Renal cortical epithelial cell (primary cell): ENCODE measurements at places on chromosomes 16 and 17.

GRCh38 chr17:18139498-18139897 is 30.9 kb downstream of the MYO15A start:
- no peak for DNase-seq

GRCh38 chr17:11921296-11921695 is 76.0 kb downstream of the ZNF18 start:
- no peak for DNase-seq

- no peak for DNase-seq
These were observed 4.5 kb upstream of the ACSF2 start for GRCh38 chr17:50421308-50422051.

- DNase-seq: no peak
These were observed 312.7 kb upstream of the KCNJ16 start for GRCh38 chr17:69762359-69762758.

DNA sequence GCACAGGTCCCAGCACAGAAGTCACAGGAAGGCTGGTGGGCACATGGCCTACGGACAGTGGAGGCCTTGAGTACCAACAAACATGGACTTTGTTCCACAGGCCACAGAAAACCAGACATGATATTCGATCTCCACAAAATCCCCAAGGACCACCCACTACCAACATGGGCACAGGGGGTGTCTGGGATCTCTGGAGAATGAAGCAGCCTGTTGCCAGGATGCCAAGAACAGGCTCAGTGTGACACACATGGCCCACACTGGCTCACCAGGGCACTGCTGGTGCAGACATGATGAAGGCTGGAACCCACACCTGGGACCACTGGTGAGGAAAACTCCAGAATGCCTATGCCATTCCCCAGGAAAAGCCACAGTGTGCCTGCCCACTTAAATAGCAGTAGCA is 120.2 kb downstream of the C16orf78 start:
- no peak for DNase-seq

DNA sequence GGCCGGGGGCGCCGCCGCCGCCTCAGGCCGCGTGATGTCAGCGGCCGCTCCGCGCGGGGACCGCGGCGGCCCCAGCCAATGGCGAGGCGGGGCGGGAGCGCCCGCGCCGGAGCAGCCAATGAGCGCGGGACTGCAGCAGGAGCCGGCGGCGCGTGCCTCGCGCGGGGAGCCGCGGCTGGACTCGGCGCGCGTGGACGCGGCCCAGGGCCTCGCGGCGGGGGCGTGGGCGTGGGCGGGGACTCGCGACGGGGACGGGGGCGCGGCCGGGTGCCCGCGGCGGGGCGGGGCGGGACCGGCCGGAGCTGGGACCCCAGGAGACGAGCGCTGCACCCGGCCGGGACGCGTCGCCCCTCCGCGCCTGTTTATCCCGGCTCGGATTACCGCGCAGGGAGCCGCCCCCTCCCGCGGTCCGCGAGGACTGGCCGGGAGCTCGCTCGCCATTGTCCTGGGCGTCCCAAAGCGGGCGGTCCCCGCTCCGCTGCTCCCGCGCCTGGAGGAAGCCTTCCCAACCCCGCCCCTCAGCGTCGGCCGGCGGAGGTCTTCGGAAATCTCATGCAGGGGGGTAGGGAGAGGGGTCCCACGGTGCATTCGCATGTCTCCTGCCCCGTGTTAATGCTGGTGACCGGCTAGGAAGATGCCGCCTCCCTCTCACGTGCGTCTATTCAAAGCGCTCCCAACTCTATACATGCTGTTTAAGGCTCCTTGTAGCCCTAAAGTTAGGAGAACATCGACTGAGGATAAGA is at the start of gene RNF157:
RNF157 (minus strand) TSS at position 33 of the 743 bp plus-strand sequence. CDS start 253 bp downstream, outside the sequence.
- DNase-seq: no peak

GRCh38 chr16:24493821-24494220 is 45.5 kb upstream of the RBBP6 start:
- DNase-seq: no peak

DNA sequence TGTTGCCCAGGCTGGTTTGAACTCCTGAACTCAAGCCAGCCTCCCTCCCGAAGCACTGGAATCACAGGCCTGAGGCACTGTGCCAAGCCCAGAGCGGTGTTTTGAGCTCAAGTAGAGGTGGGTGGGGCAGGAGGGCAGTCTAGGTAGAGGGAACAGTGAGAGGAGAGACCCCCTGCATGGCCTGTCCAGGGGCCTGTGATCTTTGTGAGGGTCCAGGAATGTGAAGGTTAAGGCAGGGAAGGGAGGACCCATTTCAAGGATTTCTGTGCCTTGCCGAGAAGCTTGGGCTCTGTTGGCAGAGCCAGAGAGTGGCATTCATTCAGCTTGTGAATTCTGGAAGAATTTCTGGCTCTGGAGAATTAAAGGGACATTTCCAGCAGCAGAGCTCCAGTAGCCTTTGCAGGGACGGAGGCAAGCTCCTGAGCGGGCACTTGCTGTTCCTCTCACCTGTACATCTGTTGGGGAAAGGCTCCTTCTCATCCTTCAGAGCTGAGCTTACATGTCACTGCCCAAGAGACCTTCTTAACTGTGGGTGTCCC is 2.7 kb downstream of the WWOX start:
- no peak for DNase-seq

DNA sequence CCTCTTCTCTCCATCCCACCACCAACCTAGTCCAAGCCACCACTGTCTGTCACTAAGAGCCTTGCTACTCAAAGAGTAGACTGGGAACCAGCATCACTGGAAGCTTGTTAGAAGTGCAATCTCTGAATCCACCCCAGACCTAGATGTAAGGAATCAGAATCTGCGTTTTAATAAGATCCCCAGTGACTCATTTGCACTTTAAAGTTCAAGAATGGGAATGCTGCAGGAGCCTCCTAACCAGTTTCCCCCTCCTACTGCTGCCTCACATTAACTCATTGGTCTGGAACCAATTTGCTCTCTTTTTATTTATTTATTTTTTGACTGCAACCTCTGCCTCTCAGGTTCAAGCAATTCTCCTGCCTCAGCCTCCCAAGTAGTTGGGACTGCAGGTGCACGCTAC is 19.8 kb upstream of the LYRM9 start:
- peak; percentile 82 for DNase-seq

- peak; percentile 47 for DNase-seq
These were observed 699 bp downstream of the FAM222B start for GRCh38 chr17:28841901-28842281.

DNA sequence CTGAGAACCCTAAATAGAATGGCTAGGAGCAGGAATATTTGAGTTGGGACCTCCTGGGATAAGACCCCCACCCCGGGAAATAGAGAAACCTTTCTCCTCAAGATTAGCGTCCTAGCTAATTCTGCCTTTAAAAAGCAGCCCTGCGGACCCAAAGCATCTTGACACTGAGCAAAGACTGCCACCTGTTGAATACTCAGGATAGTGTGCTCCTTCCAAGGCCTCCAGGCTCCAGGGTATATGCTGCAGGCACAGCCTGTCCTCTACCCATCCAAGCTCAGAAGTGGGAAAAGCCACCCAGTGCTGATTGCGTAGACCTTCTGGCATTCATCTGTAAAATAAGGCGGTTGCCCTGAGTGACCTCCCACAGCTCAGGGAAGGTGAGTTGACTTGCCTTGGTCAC is 456.2 kb upstream of the DYNLRB2 start:
- DNase-seq: peak; percentile 68

DNA sequence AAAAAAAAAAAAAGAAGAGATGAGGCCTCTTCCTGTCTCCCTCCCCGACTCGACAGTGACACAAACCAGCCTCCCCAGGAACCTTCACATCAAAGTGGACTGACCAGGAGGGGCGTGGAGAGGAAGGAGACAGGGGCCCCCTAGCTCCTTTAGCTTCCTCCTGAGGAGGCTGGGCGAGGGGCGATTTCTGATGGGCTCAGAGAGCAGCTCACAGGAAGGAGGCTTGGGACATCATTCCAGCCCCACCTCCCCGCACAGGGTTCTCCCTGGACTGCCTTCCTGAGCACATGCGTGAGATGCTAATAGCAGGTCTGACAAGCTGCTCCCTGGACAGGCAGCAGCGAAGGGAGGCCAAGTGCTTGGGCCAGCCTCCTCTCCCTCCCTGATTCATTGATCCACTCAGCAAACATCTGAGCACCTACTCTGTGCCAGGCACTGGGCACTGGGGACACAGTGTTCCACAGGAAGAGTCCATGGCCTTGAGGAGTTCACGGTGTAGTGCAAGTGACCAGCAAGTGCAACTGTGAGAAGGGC is 14.4 kb upstream of the DOK4 start:
- DNase-seq: no peak

DNA sequence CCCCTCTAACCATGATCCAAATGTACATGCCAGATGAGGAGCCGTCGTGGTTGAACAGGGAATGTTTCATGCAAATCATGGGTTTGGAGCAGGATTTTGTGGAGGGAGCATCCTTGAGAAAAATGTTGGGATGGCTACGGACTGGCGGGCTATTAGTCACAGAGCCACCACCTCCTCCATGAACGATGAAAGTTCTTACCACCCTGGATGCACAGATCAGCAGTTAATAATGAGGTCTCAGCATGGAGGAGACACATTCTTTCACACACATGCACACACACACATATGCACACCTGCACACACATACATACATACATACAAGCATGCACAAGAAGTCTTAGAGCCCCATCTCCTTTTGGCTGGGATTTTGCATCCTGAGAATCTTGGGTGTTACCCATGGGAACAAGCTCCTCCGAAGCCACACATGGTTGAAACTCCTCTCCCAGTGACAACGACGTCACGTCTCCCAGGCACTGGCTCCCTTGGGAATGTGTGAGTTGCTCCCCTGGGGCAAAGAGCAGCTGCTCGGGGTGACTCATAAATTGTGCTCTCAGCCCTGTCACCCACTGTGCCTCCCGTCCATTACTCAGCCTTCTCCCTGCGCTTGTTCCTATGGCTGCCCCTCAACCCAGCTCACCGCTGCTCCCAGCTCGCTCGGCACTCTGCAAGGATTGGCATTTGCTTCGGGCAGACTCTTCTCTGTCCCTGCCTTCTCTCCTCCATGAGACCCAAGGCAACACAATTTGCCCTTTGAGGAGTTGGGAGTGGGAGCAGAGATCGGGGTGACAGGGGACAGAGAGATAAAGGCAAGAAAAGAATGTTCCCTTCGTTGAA is 344.6 kb downstream of the SOX9 start:
- peak; percentile 97 for DNase-seq

DNA sequence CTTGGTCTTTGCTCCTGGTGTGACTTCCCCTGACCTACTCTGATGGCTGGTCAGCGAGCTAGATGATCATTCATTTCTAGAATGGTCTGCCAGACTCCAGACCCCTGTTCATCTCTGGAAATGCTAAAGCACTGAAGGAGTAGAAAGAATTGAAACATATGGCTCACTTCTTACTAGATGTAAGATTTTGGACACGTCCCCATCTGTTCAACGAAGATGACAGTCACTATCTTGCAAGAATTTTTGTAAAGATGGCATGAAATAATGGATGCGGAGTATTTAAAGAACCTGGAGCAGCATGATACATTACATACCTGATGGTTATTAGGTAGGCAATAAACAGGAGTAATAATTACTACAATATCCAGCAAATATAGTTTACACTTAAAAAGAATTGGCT is 252.7 kb upstream of the SDK2 start:
- no peak for DNase-seq

DNA sequence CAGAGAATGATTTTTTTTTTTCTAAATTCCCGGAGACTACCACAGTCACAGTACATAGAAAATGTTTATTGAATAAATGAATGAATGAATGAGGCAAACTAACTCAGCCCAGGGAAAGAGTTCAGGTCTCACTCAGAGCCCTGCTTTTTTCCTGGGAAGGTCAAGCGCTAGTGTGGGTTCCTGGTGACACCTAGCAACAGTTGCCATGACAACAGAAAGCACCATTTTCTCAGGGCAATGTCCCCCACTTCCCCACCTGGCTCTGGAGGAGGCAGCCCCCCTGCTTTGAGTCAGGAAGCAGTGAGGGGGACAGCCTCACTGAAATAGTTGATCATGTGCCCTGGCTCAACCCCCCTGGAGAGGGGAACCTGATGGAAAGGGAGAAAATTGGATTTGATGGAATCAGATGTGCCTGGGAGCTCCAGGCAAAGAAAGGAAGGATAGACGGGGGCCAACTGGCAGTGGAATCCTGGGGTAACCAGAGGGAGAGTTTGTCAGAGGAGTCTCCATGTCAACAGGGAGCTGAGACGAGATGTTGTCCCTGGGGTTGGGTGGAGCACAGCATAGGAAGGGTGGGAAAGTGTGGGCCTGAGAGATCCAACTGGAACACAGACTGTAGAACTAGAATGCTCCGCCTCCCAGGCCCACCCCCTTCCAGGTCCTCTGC is 242.2 kb upstream of the CCL2 start:
- DNase-seq: no peak

DNA sequence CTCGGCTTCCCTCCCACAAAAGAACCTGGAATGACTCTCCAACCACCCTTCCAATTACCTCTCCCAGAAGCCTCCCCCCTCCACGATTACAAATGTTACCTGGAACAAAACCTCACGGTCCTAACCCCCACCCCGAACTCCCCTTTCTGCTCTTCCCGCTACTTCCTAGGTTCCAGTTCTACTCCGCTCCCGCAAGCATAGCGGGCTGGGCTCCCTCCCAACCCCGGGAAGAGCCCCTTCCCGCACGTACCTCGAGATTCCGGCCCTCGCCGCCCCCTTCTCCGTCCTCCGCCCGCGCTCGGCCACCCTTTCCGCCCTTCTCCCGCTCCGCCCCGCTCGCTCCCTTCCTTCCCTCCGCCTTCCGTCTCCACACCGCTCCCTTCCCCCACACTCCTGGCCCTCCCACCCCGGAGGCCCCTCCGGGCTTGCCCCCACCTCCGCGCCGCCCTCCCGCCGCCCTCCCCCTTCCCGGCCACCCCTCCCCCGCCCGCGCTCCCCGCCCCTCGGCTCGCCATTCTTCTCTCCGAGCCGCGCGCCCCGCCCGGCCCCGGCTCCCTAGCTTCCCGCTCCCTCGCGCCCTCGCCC is 457 bp downstream of the CHTF8 start:
- DNase-seq: peak; percentile 44

DNA sequence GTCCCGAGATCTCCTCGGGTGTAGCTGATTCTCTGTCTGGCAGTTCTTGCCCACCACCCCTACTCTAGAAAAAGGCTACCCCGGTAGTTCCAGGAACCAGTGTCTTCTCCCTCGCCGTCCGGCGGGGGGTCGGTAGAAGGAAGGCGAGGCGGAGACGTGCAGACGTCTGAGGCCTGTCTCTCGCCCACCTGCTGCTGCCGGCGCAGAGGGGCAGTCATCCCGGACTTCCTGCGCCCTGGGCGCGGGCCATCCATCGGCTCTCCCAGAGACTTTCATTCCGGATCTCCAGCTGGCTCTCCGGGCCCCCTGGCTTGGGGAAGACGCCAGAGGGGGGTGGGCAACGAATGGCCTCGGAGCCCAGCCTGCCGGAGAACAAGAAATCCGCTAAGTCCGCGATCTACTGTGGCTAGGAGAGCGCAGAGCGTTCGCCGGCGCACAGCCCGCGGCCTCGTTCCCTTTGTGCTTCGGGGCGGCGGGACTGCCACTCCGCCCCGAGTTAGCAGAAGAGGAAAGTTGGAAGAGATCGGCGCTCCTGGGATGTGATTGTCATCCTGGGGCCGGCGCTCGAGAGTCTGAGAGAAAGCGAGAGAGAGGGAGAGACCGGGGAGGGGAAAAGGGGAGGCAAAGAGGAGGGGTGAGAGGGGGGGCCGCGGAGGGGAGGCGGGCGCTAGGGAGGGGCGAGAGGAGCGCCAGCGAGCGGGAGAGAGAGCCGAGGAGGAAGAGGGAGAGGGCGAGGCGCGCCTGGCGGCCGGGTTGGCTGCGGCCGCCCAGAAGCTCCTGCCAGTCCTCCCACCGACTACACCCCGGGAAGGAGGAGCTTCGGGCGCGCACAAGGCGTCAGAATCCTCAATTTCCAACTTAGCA is at the start of gene IRX5:
IRX5 (plus strand) TSS at position 861 of the 864 bp plus-strand sequence. CDS start 334 bp downstream, outside the sequence.
- peak; percentile 75 for DNase-seq
